ENCODE measurements at places on chromosomes 2 and 18. TPM values are rescaled to one million over a fixed set of nuclear protein-coding genes. Genes with fewer than 3 reads are reported as not detected.
A peak's percentile ranks its signal among the peaks of the same experiment; 100 is the strongest.

DNA sequence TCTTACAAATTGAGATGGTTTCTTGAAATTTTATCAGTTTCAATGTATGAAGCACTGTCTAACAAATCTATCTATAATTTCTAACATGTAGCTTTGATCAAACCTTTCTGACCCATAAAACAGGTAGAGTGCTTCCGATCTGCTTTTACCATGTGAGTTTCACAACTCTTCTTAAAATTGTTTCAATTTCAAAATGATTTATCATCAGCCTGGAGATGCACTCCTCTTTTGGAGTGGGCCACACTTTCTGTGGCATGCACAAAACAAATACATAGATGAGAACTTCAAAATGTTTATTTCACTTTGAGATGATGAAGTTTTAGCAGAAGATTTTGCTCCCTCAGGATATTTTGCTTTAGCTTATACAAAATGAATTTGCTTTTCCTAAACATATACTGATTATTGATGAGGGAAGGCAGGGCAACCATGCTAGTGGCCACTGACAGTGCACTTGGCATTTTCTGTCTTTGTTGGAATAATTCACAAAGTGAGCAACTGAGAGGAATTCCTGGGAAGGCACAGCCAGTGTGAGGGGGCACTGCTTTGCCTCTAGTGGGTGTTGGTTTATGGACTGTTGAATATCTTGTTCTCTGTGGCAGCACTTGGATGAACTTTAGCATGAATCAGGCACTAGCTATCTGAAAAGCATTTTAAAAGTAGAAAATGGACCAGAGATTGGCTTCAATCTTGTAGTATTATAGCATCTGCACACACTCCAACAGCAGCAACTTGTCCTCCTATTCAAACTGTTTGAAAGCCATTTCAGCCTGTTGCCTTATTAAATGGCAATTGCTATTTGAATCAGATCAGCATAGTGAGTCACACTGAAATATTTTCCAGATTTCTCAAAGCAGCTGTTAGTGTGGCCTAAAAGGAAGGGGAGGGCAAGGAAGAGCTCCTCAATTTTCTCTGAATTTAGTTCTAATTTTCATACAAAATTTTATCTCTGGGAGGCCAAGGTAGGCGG, 193.2 kb downstream of the CCDC85A start:
- no peak for DNase-seq
- no peaks in the 10 kb centered on the region for H3K36me3 ChIP-seq
- H3K4me3 ChIP-seq, result no peak overlapping the region

DNA sequence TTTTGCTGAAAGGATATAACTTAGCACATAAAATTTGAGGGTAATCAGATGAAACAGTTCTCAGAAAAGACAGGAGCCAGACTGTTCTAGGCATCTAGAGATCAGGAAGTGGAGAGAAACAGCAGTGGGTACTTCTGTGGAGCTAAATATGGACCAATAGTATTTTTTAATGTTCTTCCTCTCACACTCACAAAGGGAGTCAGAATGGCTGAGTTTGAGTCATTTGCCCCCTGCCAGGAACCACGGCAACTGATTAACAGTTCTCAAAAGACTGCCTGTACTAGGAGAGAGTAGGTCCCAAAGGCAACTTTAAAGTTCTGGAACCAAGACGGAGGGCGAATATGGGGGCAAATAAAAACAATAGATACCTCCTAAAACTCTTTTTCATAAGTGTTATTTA, 107.5 kb downstream of the GULP1 start:
- no peaks in the 10 kb centered on the region for H3K27me3 ChIP-seq
- H3K4me3 ChIP-seq, result no peak overlapping the region
- H3K4me1 ChIP-seq, result no peaks in the 10 kb centered on the region
- peak; percentile 27 for DNase-seq

DNA sequence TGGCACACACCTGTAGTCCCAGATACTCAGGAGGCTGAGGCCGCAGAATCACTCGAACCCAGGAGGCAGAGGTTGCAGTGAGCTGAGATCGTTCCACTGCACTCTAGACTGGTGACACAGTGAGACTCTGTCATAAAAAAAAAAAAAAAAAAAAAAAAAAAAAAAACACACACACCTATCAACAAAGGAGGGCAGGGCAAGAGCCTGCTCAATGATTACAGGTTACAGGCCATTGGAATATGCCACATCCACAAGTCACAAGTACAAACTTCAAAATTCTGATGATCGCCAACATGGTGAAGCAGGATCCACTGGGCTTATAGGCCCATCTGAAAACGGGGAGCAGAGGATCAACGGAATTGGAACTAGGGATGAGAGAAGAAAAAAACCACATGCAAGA, 6.3 kb downstream of the MYO5B start:
- peaks cover 8% of the 10 kb centered on the region for H3K4me1 ChIP-seq
- no peak overlapping the region for H3K27ac ChIP-seq
- DNase-seq, result no peak
- peaks cover 50% of the 10 kb centered on the region for H3K27me3 ChIP-seq
- H3K4me3 ChIP-seq, result no peak overlapping the region
- no peaks in the 10 kb centered on the region for H3K36me3 ChIP-seq

DNA sequence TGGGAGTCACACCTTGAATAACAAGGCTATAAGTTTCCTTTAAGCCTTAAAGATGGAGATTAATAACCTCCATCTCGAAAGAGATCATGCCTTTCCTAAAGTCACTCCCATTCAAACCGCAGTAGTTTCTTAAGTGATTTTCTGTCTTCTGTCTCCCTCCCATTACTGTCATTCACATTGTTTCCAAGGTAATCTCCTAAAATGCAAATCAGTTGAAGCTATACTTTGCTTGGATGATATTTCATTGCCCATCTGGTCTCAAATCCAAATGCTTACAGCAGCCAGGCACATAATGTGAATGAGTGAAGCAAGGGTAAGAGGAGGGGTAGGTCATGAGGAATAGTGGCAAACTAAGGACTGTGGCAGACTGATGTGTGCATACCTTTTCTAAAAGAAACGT, 116.4 kb downstream of the CCDC141 start:
- H3K27ac ChIP-seq, result no peak overlapping the region
- H3K36me3 ChIP-seq, result peaks cover 12% of the 10 kb centered on the region
- DNase-seq, result no peak

- no peak overlapping the region for H3K27ac ChIP-seq
- no peaks in the 10 kb centered on the region for H3K36me3 ChIP-seq
- H3K27me3 ChIP-seq, result no peaks in the 10 kb centered on the region
- H3K4me1 ChIP-seq, result peaks cover 29% of the 10 kb centered on the region
- H3K4me3 ChIP-seq, result no peak overlapping the region
Observed at GRCh38 chr2:234289834-234290590, 206.9 kb downstream of the ARL4C start.

The TSPYL6 gene
- not detected for total RNA-seq

- no peaks in the 10 kb centered on the region for H3K27me3 ChIP-seq
- H3K27ac ChIP-seq, result no peak overlapping the region
- no peaks in the 10 kb centered on the region for H3K36me3 ChIP-seq
Observed at GRCh38 chr2:80057956-80058355, 246.6 kb downstream of the LRRTM1 start.

DNA sequence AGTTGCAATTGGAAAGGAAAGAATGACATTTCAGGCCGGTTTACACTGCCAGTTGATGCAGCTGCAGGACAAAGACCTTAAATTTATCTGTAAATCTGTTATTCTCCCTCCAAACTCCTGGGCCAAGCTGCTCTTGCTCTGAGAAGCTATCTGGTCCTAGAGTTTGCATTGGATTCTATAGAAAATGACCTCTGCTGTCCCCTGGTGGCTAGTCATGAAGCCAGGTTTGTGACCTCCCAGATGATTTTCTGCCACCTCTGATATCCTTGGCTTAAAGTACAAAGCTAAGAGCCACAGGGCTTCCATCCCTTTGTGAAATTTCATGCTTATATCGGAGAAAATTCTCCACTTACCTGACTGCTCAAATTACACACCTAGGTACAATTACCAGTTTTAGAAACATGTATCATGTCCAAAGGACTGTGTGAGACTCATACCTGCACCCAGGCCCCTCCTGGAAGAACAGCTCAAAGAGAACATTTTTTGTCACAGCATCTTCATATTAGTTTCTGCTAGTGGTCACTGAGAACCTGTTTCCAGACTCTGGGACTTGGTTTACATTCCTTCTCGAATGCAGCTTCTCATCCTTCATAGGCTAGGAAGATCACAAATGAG, 28.9 kb upstream of the IER3IP1 start:
- H3K27ac ChIP-seq, result no peak overlapping the region
- H3K4me3 ChIP-seq, result no peak overlapping the region
- no peaks in the 10 kb centered on the region for H3K27me3 ChIP-seq
- H3K36me3 ChIP-seq, result no peaks in the 10 kb centered on the region
- H3K4me1 ChIP-seq, result peaks cover 59% of the 10 kb centered on the region
- peak; percentile 66 for DNase-seq

DNA sequence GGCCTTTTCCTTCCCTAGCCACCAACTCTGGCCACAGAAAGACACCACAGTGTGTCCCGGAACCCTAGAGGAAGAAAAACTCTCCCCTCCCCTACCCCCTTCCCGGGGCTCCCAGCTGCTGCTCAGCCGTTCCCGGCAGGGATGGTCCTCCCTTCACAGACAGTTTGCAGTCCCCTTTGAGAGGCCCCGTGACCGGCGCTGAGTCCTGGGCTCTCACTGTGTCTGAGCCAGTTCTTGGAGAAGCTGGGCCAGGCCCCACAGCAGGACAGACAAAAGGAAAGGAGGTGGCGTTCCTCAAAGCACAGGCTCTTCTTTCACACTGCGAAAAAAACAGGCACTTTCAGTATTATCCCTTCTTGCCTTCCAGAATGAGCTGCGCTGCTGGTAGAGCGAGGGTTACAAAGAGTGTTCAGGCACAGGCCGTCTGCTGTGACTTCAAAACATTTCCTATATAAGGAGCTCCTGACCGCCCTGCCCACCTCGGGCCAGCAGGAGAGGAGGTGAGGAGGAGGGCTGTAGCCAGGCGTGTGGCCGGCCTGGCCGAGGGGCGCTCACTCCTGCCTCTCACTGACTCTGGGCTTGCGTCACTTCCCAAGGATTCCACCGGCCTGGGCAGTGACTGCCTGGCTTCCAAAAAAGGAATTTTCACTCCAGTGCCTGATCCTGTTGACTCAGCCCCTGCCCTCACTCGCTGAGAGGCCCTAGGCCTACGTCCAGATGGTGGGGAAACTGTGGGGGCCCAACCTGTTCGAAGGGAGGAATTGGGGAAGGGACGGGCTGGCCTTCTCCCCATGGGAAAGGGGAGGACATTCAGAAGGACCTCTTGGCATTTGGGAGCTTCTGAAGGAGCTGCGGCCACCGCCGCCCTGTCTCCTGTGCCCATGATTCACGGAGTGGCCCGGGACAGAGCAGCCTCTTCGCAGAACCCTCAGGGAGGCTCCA, 24.9 kb downstream of the CIDEA start:
- H3K4me1 ChIP-seq, result peaks cover 12% of the 10 kb centered on the region
- H3K27me3 ChIP-seq, result no peaks in the 10 kb centered on the region
- H3K36me3 ChIP-seq, result no peaks in the 10 kb centered on the region
- H3K4me3 ChIP-seq, result no peak overlapping the region
- peak overlapping the region; percentile 75 for H3K27ac ChIP-seq

GRCh38 chr2:219724628-219725027, 97.2 kb downstream of the SLC4A3 start:
- H3K4me1 ChIP-seq, result peaks cover 5% of the 10 kb centered on the region
- H3K36me3 ChIP-seq, result no peaks in the 10 kb centered on the region
- H3K27me3 ChIP-seq, result no peaks in the 10 kb centered on the region
- H3K4me3 ChIP-seq, result no peak overlapping the region

DNA sequence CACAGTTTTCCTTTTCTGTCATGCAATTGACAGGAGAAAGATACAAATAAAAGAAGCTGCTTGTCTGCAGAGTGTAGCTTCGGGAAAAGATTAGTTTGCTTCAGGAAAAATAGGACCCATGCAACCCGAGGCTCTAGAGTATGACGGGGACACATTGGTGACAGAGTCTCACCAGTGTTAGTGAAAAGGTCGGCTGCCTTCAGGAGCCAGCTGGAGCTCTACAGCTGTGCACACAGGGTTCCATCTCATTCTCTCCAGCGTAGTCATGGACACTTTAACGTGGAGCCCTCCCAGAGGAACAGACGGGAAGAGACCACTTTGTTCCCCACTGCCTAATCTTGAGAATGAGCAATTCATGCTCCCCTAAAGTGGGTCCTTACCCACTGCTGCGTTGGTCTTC, 42.9 kb downstream of the FECH start:
- no peak for DNase-seq
- no peaks in the 10 kb centered on the region for H3K4me1 ChIP-seq
- H3K27me3 ChIP-seq, result no peaks in the 10 kb centered on the region

GRCh38 chr2:203599509-203599908, 64.4 kb upstream of the RAPH1 start:
- no peaks in the 10 kb centered on the region for H3K27me3 ChIP-seq
- DNase-seq, result no peak
- no peak overlapping the region for H3K4me3 ChIP-seq
- H3K4me1 ChIP-seq, result peaks cover 5% of the 10 kb centered on the region
- H3K36me3 ChIP-seq, result no peaks in the 10 kb centered on the region

- no peak overlapping the region for H3K4me3 ChIP-seq
- no peak for DNase-seq
- peaks cover 11% of the 10 kb centered on the region for H3K4me1 ChIP-seq
- no peaks in the 10 kb centered on the region for H3K36me3 ChIP-seq
Observed at GRCh38 chr2:111100087-111100764, 20.5 kb upstream of the BCL2L11 start.

The SLC5A7 gene
- total RNA-seq, result 0.04 TPM

GRCh38 chr2:224181534-224182155, 142.6 kb upstream of the SERPINE2 start:
- DNase-seq, result no peak
- no peaks in the 10 kb centered on the region for H3K36me3 ChIP-seq
- H3K27ac ChIP-seq, result no peak overlapping the region
- H3K4me1 ChIP-seq, result peaks cover 12% of the 10 kb centered on the region

GRCh38 chr2:159737917-159738296, 25.6 kb downstream of the MARCHF7 start:
- H3K36me3 ChIP-seq, result peaks cover 41% of the 10 kb centered on the region
- no peak overlapping the region for H3K4me3 ChIP-seq
- DNase-seq, result no peak

The BMP10 gene
- total RNA-seq, result not detected

- H3K36me3 ChIP-seq, result no peaks in the 10 kb centered on the region
- H3K27me3 ChIP-seq, result no peaks in the 10 kb centered on the region
- DNase-seq, result no peak
- H3K4me3 ChIP-seq, result no peak overlapping the region
- H3K27ac ChIP-seq, result peak overlapping the region; percentile 49
Observed at GRCh38 chr2:143692967-143693366, 563.7 kb downstream of the ARHGAP15 start.

GRCh38 chr18:11269257-11269656, 119.9 kb upstream of the PIEZO2 start:
- no peak overlapping the region for H3K4me3 ChIP-seq
- no peaks in the 10 kb centered on the region for H3K36me3 ChIP-seq
- H3K27ac ChIP-seq, result no peak overlapping the region
- peaks cover 18% of the 10 kb centered on the region for H3K4me1 ChIP-seq
- H3K27me3 ChIP-seq, result no peaks in the 10 kb centered on the region
- DNase-seq, result peak; percentile 20
